ENCODE measurements at places on chromosomes 16 and 17.

DNA sequence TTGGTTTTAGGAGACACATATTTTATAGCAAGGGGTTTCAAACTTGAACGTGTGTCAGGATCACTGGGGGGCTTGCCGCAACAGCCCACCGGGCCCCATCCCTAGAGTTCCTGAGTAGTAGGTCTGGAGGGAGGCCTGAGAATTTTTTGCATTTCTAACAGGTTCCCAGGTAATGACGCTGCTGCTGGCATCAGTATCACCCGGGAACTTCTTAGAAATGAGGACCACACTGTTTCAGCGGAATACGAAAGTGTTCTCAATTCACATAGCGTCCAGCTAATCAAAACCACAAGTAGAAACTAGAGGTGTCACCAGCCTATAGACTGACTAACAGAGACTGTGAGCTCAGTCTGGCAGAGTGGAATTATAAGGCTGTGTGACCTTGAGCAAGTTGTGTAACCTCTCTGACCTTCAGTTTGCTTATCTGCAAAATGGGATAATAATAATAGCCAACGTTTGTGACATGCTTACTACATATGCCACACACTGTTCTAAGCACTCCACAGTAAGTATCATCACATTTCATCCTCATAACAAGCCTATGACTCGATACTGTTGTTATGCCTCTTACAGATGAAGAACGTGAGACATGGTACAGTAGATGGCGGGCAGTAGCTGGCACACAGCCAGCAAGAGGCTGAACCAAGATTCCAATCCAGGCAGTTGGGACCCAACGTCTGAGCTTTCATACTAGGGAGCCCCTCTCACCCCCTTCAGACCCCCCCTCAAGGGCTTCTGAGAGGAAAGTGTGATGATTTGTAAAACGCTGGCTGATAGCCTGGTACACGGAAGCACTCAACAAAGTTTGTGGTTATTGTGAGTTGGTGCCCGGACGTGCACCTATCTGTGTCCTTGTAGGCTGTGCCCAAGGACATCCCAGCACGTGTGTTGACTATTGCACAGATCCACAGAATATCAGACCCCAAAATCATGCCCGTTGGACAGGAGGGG, 4.6 kb upstream of the ICAM2 start:
- peak; percentile 27 for DNase-seq

- no peak for DNase-seq
Observed at GRCh38 chr16:88451586-88452481, 1.2 kb upstream of the ZFPM1 start.

- no peak for DNase-seq
Observed at GRCh38 chr16:50525716-50526115, 22.5 kb upstream of the NKD1 start.

- no peak for DNase-seq
Observed at GRCh38 chr16:20866801-20867200, 33.4 kb downstream of the DCUN1D3 start.

DNA sequence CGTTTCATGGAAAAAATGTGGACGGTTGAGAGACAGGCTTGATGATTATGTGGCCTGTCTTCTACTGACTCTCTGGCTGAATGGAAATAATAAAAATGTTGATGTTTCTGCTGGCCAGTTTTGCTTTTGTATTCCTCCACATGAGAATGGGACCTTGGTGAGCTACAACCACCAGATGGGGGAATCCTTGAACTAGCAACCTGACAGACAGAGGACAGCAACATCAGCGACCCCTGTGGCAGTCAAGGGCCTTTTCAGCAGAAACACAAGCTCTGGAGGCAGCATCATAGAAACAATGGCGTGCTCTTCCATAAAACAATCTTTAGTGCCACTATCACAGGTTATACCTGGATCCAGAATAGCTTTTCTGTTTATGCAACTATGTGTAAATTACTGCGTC, 84.0 kb upstream of the ATP2A3 start:
- no peak for DNase-seq

DNA sequence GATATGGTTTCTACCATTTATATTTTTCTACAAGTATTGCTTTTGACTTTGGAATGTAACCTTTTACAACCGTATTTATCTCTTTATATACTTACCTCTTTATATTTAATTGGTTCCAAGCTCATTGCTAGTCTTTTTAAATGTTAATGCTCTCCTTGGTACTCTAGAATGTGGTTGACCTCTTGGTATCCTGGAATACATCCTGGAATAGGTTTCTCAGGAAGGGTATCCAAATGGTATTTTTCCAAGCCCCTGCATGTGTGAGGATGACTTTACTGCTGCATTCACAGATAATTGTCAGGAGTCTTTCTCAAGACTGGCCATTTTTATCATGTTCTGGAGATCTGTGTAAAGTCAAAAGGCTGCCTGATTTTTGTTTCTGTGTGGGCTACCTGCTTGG, 30.2 kb downstream of the DNAH17 start:
- DNase-seq: no peak

DNA sequence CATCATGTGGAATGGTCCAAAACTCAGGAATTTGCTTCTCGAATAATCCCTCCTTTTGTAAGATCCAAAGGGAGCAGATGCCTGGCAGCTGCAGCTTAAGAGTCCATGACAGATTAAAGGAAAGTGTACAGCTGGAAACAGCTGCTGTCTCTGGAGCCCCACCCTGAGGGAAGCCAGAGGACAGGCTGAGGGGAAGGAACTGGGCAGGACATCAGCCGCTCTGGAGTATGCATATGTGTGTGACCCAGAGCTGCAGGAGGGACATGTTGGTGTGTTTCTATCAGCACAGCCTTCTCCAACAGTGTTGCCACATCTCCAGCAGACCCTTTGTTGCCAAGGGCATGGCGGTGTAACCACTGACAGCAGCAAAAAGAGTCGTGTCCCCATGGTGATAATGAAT, 46.2 kb downstream of the CYB561 start:
- no peak for DNase-seq

GRCh38 chr17:71441098-71441497, 679.7 kb upstream of the SOX9 start:
- no peak for DNase-seq

DNA sequence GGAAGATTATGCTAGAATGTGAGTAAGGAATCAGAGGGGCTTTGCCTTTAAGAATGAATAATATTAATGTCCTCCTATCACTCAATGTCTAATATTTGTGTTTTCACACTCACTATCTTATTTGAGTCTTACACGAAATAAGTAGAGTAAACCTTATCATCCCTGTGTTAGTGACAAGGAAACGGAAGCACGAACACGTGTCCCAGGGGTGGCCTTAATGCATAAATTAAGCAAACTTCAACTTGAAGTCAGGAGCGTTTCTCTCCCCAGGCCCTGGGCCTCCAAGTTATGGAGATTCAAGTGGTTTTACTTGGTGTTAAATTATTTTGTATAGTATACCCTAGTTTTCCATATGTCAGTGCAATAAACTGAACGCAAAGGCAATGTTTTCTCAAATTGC, 96.0 kb downstream of the WDR59 start:
- no peak for DNase-seq

GRCh38 chr17:43540821-43541674, 5.1 kb downstream of the ETV4 start:
- no peak for DNase-seq

- DNase-seq: no peak
Observed at GRCh38 chr16:82265809-82266208, 95.8 kb upstream of the MPHOSPH6 start.

GRCh38 chr16:49912721-49913120, 56.8 kb upstream of the ZNF423 start:
- no peak for DNase-seq

- no peak for DNase-seq
Observed at GRCh38 chr17:41382394-41382793, 288 bp upstream of the KRT34 start.

- peak; percentile 30 for DNase-seq
Observed at GRCh38 chr17:78013683-78014467, 55.4 kb downstream of the TNRC6C start.

DNA sequence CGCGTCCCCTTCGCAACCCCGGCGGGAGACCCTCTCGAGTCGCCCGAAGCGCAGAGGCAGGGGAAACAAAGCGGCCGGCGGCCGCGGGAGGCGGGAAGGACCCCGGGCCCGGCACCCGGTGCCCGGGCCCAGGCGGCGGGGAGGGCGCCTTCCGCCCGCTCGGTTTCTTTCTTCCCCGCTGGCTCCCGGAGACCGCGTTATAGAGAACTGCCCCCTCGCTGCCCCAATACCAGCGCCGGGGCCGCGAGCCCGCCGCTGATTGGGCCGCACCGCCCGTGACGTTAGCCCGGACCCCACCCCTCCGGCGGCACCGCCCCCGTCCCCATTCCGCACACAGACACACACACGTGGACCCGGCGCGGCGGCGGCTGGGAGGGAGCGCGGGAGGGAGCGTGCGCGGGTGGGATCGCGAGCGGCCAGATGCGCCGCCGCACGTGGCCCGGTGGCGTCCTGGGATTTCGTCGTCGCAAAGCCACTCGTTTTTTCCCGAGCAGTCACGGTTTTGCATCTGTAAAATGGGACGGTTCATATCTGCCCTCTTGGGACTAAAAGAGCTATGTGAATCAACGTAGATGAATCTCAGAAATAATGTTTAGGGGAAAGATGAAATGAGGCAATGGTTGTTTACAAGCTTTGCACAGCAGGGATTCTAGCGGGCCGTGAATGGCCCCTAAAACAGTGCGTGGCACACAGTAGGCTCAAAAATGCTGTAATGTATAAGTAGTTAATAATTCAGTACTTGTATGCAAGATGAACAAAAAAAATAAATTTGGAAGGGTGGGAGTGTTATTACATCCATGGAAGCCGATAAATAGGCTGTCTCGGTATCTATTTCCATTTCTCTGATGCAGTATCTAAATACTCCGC, at the start of gene EPOP:
Gene EPOP (minus strand): TSS at position 209 of the 867 bp plus-strand sequence. CDS start 462 bp downstream, outside the sequence.
- DNase-seq: peak; percentile 73

DNA sequence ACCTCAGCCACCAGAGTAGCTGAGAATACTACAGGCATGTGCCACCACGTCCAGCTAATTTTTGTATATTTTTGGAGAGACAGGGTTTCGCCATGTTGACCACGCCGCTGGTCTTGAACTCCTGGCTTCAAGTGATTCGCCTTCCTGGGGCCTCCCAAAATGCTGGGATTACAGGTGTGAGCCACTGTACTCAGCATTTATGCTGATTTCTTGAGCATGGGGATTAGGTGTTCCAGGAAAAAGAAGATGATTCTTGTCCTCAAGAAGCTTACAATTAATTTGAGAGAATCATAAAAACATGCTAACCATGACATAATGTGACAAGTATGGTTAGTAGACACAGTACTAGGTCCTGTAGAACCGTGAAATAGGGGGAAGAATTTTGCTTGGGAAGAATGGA, 30.9 kb downstream of the NACA2 start:
- no peak for DNase-seq

DNA sequence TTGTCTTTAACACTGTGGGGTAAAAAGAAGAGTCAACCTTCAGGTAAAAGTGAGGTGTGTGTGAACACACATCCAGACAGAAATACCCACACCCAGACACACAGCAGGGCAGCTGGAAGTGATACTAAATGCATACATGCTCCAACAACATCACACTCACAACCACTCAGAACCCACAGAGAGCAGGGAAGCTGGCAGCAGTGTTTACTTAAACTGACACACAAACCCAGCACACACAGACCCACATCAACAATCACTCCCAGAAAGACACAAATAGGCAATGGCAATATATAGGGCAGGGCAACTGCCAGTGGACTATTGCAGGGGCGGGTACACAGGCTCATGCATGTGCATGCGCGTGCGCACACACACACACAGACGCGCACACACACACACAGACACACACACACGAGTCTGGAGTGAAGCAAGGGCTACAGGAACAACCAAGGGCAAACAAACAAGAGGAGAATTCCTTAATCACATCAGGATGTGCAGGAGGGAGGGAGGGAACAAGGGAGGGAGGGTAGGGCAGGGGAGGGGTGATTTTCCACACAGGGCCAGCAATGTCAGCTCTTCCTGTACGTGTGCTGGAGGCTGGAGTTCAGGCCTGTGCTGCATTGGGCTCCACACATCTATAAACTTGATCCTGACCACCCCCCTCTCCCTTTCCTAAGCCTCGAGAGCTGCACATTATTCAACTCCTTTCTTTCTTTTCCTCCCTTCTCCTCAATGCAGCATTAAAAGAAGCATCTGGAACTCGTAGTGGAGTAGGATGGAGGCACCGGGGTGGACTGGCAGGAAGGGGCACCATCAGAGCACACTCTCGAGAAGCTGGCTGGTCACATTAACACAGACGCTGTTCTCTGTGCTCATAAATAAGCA, 30.1 kb downstream of the HIC1 start:
- no peak for DNase-seq

- no peak for DNase-seq
Observed at GRCh38 chr17:42027961-42028790, 8.3 kb downstream of the NKIRAS2 start.

- no peak for DNase-seq
Observed at GRCh38 chr16:79825002-79825401, 224.5 kb upstream of the MAF start.

GRCh38 chr17:66670206-66670605, 164.7 kb upstream of the CACNG5 start:
- DNase-seq: no peak

Data from activated T-cell treated with anti-CD3 and anti-CD28 coated beads for 1 hour (primary cell).